ENCODE measurements at places on chromosomes 1 and 21.

DNA sequence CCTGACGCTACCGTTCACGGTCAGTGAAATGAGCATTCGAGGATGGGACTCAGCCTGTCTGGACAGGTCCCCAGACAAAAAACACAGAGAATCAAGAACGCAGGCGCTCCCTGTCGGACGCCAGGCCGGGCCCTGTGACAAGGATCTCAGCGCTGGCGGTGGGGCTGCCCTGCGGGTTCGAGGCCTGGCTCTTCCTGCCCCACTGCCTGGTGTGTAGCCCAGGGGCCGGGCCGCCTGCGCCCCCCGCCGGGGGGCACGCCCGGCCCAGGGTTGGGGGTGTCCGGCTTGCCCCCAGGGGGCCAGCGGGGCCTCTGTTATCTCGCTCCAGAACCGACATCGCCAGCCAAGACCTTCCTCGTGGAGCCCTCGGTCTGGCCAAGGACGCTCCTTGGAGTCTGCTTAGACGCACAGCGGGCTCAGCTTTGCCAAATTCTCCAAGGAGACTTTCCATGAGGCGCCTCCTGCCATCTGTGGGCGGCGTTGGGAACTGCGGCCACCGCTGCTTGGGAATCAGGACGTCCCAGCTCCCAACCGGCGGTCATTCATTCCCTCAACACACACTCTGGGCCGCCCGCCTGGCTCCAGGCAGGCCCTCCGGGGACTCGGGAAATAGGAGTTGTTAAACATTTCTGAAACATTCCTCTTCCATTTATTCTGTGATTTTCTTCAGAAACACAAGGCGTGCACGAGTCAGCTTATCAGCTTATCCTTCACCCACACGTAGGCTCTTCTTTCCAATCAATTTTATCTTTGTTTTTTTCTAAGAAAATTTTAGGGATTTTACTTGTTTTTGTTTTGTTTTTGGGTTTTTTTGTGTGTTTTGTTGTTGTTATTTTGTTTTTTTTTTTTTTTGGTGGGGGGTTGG is 11.3 kb upstream of the RIPK4 start:
- DNase-seq, result peak; percentile 84

- no peak for DNase-seq
Measured at GRCh38 chr1:57485643-57486042, 61.8 kb upstream of the DAB1 start.

DNA sequence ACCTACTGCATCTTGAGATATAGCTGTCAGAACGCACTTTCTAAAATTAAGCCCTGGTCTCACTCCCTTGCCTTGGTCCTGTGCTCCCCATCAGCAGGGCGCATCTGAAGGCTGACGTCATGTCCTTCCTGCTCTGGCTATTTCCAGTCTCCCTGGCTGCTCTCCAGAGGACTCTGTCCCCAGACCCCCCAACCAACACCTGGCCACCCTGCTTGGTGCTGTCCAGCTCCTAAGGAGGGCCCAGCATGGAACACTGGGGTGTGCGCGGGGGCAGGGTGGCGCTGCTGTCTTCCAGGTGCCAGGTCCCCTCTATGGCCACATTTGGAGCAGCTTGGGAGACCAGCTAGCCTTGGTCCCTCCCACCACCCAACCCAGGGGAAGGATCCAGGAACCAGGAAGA is 8.3 kb downstream of the TNNT2 start:
- DNase-seq, result no peak

DNA sequence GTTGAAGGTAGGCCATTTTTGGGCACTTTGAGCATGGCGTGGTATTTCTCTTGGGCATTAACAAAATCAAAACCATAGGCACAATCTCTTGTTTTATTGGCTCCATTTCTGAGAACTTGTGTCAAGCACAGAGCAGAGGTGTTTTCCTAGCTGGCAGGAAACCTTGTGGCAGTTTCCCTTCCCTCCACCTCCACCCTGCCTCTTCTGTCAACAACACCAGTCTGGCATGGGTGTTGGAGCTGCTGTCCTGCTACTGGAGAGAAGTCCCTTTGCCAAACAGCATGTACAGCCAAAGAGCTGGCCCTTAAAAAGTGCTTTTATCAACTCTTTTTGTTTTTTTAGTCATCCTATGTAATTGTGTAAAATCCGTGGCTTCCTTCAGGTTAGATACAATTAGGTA is 16.0 kb downstream of the ATP1A1 start:
- no peak for DNase-seq

DNA sequence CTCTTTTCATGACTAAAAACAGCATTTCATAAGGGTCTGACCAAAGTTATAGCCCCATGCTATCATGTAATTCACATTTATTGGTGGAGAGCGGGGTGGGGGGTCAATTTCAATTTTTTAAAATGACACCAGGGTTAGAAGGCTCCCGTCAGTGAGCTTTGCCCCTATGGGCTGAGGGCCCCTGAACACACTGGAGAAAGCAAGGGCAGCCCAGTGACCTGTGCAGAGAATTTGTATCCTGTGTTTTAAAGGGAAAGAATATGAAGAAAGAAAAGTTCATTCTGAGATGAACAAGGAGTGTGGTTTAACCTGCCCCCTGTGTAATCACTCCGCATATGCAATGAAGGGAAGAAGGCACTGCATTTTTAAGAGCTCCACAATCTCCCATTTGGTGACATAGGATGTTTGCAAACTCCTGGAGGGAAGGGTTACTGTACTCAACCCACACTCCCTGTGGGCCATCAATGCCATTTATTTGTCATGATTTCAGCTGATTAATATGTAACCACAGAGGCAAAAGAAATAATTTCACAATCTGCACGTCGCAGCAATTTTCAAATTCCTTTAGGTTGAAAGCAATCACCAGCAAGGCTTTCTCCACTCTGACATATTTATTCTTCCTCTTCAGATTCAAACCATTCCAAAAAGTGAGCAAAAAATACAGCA is 95.6 kb downstream of the ZNF281 start:
- DNase-seq, result no peak

DNA sequence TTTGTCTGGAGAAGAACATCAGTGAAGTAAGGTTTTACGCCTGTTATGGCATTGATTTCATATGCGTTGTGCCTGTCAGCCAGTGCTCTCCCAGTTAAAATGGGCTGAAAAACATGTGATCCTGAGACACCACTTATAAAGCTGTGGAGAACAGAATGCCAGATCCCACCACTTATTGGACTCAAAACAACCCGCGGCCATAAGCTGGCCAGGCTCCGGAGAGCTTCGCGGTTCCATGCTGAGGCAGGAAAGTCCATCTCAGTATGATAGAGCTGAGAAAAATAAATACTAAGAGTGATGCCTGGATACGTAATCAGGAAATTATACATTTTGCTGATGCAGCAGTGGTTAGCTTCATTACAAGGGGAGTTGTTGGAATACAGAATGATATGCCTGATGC is 5.1 kb downstream of the APOBEC4 start:
- DNase-seq, result no peak

GRCh38 chr1:229043115-229043514 is 227.8 kb upstream of the RAB4A start:
- no peak for DNase-seq

- DNase-seq, result no peak
Measured at GRCh38 chr1:36872858-36873257, 161.5 kb downstream of the GRIK3 start.

DNA sequence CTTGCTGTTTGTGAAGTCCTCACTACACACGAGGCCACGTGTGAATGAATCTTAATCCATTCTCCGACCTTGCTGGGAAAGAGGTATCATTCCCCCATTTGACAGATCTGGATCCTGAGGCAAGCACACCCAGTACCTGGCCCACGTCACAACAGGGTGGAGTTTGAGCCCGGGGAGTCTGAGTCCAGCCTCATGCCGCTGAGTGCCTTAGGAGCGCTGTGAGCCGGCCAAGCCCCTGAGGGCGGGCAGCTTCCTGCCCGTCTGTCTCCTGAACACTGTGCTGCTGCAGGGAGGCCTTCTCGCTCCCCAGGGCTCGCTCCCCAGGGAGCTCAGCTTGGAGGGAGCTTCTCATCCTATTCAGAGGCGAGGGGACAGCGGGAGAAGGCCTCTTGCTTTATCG is 29.7 kb downstream of the SLC45A1 start:
- no peak for DNase-seq

DNA sequence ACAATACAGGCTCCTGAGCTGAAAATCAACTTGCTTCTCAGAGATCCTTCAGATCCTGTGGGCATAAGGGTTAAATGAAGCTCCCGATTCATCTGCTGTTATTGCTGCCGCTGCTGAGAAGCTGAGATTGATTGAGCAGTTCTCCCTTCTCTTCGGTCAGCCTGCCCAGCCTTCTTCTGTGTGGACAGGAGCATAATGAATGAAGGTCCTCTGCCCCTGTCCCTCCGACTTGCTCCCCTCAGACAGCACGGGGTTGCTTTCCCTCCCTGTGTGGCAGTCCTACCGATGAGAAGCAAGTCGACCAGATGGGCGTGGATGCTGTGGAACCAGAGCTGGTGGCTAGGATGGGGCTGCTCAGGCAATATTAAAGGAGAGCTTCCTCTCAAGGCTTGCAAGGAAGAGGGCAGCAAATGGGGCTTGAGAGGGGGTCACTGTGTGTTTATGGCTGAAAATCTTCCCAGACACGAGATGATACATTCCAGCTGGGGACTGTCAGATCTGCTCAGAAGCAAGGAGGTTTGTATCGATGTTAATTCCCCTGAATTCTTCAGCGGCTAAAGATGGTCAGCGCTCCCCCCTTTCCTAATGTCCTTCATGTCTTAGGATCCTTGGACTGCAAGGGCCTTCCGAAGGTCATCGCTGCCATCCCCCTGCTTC is 63.9 kb upstream of the GOLT1A start:
- no peak for DNase-seq

DNA sequence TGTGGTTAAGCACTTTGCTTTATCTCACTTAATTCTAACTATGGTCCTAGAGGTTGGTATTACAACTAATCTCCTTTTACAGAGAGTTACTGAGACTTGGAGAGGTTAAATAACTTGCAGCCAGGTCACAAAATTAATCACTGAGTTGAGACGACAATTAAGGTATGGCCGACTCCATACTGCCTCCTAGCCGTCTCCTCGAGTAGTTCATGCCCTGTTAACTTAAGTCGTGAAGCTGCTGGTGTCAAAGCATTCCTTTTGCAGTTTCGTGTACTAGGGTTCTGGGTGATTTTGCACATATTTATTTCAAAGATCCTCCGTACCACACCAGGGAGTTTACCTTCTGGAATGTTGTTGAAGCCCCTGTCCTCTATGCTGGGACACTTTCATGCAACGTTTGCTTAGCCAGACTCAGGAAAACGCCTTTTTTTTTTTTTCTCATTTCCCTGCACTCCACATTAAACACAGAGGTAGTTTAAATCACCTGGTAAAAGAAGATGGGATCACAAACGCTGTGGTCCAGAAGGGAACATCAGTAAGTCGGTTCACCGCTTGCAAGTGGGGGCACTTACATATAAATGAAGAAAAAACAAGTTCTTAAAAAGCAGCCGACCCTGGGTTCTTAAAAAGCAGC is 570 bp upstream of the NEK7 start:
- DNase-seq, result no peak

- DNase-seq, result no peak
Measured at GRCh38 chr1:84797603-84798002, 95.4 kb downstream of the LPAR3 start.

Data from RWPE2 (cell line).